ENCODE measurements at places on chromosomes 2 and 18.

GRCh38 chr2:28643911-28644334, 107.7 kb upstream of the PPP1CB start:
- no peak for DNase-seq

DNA sequence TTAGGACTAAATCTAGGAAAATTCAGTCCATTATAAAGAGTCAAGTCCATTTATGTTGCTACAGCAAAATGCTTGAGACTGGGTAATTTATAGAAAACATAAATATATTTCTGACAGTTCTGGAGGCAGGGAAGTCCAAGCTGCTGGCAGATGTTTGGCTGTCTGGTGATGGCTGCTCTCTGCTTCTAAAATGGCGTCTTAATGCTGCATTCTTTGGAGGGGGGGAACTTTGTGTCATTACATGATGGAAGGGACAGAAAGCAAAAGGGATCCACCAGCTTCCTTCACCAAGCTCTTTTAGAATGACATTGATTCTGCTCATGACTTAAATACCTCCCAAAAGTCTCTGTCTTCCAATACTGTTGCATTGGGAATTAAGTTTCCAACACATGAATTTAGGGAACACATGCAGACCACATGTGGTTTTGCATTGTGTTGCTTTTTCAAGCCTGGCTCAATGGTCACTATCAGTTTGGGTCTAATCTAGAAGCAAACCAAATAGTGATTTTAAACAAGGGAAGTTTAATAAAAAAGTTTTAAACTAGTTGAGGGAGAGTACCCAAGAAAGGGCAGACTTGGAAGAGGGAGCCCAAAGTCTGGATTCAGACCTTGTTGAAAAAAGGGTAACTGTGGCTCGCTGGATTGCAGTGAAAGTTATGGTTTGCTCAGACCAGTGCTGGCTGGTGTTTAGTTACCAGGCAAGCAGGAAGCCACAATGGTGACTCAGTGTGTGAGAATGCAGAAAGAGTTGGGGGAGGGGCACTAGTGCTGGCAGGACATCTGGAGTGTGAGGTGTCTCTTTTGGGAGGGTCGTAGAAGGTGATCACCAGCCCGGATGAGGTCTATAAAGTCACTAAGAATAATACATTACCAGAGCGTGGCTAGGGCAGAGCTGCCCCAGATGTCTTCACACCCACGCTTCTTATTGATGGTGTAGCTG, 30.8 kb downstream of the C18orf54 start:
- DNase-seq: no peak

- no peak for DNase-seq
Observed at GRCh38 chr2:28359222-28360057, 33.2 kb upstream of the FOSL2 start.

GRCh38 chr2:39008665-39009064, 112.2 kb downstream of the SOS1 start:
- DNase-seq: no peak

DNA sequence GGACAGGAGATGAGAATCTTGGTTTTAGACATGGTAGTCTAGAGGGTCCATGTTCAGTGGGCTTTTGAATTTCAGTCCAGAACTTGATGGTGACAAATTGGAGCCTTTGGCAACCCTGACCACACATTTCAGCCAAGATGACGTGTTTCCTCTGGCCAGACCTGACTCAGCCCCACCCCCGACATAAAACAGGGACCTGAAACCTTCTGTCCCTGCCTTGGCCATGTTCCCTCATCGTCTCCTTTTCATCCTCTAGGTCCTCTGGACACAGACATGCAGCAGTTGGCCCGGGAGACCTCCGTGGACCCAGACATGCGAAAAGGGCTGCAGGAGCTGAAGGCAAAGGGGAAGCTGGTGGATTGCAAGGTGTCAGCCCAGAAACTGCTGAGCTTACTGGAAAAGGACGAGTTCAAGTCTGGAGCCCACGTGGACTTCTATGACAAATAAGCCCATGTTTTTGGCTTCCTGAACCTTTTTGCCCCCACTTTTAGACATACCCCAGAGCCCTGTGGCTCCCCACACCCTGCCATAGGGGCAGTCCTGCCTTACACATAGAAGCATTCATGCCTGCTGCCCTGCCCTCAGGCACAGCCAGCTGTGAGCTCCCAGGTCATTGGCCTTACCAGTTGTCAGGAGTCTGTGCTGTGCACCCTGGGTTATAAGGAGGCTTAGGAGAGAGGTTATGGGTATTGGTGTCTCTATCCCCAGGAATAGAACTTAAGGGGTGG, 4.0 kb downstream of the SPR start:
- no peak for DNase-seq

GRCh38 chr2:178200331-178200730, 6.0 kb downstream of the OSBPL6 start:
- DNase-seq: no peak

DNA sequence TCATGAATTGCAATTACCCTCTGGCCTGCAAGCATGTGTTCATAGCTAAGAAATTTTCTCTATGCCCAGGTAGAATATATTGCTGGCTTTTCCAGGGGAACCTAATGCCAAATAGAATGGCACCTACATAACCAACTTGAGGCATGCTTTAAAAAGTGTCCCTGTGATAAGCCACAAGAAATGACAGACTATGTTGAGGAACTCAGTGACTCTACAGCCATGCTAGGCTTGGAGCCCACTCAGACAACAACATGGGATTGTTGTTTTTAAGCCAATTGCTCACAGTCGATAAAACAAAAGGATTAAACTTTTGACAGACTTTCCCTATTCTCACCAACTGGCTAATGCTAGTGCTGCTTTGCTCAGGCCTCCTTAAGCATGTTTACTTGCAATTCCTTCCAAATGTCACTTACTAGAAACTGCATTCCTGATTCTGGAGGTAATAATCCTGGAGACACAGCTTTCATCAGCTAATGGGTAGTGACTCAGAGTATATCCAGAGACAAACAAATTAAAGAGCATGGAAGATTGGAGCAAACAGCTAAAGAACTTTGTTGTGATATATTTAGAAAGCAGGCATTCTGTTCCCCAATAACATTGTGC, 249.0 kb downstream of the SLC8A1 start:
- no peak for DNase-seq

- no peak for DNase-seq
Observed at GRCh38 chr18:70197026-70197425, 8.5 kb downstream of the RTTN start.

DNA sequence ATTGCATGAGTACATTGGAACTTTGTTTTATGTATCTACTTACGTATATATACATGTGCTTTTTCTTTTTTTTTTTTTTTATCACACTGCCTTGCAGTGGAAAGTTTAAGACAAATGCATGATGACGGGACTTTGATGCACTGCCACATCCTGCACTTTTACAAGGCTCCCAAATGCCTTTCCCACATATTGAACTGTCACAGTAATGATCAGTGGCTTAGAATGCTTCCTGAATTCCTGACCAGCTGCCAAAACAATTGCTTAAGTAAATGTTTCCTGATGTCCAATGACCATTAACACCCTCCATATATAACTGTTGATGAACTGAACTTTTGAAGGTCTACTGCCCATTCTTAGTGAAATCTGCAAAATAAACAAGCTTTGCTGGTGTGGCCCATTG, 60.2 kb downstream of the LYPD6B start:
- no peak for DNase-seq

DNA sequence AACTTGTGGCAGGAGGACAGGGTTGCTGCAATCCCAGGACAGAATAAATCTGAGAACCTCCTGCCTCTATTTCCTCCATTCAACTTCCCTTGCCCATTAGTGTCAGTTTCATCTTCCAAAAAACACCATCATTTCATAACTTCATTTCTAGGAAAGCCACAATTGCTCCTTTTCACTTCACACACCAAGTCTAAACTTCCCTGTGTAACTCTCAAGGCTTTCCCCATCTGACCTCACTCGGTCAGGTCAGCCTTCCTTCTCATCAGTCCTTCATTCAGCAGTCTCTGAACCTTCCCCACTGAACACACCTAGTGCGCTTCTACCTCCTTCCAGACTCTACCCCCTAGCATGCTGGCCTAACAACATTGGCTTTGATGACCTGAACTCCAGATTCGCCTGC, 35.8 kb downstream of the TCF7L1 start:
- no peak for DNase-seq

DNA sequence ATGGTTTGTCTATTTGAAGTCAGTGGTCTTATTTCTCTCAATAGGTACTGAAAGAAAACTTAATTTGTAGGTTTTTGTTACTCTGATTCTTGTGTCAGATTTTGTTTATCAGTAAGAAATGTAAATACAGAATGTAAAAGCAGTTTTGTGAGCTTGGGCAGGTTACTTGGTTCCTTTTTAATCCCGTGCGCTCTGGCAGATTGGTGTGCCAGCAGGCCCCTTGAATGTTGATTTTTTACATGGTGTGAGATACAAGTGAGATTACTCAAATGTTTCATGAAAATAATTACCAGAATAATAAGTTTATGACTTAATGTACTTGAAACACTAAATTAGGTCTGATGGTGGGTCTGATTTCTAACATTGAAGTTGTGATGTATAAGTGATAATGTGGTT, 13.4 kb downstream of the HNRNPA3 start:
- no peak for DNase-seq

GRCh38 chr18:37397814-37398213, 167.8 kb downstream of the CELF4 start:
- no peak for DNase-seq

- DNase-seq: no peak
Observed at GRCh38 chr2:75315436-75315835, 116.1 kb upstream of the TACR1 start.

GRCh38 chr18:77222464-77222863, 27.2 kb upstream of the GALR1 start:
- no peak for DNase-seq

- no peak for DNase-seq
Observed at GRCh38 chr2:11320698-11321492, 23.5 kb downstream of the ROCK2 start.

DNA sequence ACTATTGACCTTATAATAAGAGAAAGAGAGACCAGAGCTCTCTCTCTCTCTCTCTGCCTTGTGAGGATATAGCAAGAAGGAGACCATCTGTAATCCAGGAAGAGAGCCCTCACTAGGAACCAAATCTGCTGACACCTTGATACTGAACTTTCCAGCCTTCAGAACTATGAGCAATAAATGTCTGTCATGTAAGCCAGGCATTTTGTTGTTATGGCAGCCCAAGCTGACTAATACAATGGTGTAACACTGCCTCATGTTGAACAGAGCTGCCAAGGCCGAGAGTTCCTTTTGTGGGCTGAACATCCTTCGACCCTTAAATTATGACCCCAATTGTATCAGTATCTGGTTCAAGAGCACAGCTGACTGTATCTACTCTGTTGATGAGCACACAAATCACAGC, 108.0 kb downstream of the LRRC30 start:
- DNase-seq: no peak

DNA sequence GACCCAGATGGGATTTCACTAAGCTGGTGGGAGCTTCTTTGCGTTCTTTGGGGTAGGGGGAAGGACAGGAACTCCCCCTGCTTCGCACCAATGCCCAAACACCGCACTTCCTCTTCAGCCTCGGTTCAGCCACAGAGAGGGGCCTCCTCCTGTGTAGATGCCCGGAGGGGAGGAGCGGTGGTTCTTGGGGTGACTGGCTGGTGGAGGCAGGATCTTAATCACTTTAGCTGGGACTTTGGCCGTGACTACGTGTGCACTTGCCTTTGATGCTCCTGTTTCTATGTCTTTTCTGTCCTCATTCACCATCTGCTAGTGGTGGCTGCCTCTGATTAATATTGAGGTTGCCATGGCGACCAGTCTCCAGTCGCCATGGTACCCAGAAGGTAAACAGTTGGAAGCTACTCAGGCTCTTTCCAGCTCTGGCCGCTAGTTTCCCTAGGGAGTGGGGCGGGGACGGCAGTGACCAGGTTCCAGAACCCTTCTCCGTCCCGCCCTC, 1.9 kb downstream of the CNGA3 start:
- no peak for DNase-seq

DNA sequence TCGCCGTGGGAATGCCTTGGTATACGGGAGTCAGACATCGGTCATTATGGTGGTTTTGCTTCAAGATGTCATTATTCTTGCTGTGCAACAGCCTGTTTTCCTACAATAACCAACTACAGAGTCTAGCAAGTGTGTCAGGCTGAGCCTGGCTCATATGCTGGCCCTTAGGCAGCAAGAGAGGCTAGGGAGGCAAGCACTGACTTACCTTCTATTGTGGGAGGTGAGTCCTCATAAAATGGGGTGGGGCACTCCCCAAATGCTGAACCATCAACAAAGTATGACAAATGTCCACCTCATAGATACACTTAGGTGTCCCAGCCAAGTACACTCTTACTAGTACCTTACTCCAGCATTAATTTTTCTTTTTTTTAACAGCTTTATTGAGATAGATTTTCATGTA, 77.0 kb upstream of the ATL2 start:
- no peak for DNase-seq

DNA sequence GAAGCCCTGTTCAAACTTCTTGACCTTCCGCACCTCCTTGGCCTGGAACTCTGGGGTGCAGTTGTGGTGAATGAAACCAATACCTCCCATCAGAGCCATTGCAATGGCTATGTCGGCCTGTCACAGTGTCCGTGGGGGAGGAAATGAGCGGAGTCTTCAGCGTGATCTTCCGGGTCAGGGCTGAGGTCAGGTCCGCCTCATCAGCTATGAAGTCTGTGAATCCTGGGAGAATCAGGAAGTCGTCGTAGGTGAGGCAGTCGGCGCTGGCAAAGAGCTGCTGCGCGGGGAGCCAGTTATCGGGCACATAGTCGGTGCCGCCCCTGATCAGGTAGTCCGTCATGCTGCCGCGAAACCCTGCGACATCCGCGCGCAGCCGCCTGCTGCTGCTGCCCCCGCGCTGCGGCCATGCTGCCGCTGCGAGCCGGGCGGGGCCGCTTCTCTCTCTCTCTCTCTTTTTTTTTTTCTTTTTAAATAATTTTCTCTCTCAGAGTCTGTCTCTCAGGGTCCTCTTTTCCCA, 154.1 kb upstream of the ZSWIM2 start:
- DNase-seq: no peak

DNA sequence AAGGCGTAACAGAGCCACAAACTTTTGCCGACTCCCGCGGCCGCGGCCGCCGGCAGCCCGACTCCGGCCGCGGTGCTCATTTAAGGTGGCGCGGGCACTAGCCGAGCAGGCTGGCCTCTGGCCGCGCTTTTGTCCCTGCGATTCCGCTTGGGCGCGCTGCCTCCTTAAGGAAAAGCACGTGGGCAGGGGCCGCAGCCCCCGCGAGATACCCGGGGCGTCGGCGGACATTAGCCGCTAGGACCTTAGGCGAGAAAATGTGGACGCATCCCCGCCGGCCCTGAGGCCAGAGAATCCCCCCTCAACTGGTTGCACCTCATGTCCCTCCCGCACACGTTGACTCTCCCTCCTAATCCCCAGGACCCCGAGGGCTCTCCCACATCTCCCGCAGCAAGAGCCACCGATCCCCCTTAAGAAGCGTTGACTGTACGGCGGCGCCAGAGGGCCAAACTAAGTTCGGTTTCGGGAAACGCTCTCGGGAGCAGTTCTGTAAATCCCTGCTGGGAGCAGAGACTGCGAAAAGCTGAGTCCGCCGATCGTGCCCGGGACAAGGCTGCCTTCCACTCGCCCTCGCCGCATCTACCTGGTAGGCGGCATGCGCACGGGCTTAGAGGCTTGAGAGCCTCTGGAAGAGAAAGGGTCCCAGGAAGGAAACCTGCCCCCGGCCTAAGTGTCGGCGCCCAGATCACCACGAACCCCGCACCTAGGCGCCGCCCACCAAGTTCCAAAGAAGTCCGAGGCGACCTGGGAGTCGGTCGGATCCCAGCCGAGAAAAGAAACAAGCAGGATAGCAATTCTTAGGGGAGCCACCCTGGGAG, 1.8 kb upstream of the SATB2 start:
- peak; percentile 94 for DNase-seq
